Hippocampal formation (tissue), 2 donors: ENCODE measurements at places on chromosomes 12 and 14.

- DNase-seq: no peak
These were observed 14.0 kb upstream of the ANKLE2 start for GRCh38 chr12:132775502-132776229.

DNA sequence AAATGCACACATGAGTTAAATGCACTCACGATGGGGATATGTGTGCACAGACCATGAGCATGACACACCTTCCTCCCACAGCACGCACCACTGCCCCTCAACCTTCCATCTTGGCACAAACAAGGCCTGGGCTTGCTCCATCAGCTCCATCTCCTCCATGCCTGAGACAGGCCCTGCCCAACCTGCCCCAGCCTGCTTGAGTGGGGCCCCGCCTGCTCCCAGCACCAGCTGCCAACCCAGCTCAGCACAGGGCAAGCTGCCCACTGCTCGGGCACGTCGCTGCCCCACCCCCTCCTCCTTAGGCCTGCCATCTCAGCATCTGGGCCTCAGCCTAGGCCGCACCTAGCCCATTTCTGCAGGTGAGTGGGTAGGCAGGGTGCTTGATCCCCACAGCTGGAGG lies 27.6 kb upstream of the KRT78 start:
- DNase-seq: peak; percentile 18

DNA sequence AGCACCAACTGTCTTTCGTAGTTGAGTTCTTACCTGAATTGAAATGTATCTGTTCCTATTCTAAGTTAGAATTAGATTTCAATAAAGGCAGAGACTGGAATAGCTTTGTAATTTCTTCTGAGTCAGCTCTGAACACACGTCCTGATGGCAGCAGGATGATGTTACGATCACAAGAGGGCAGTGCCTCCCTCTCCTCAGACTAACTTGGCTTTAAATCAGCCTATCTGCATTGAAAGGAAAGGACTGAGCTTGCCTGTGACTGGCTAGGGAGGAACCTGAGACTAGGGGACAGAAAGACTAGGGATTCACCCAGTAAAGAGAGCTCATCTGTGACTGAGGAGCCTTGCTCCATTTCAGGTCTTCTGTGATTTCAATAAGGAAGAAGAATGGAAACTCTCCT lies 323.7 kb upstream of the OR4E1 start:
- no peak for DNase-seq

- DNase-seq: no peak
These were observed 179.7 kb upstream of the VASH1 start for GRCh38 chr14:76581592-76581991.

GRCh38 chr12:109436188-109436560 lies 40.9 kb downstream of the KCTD10 start:
- no peak for DNase-seq

GRCh38 chr14:97290065-97290464 lies 492.9 kb downstream of the VRK1 start:
- DNase-seq: no peak

- DNase-seq: no peak
These were observed 47.8 kb downstream of the HECTD1 start for GRCh38 chr14:31159682-31160296.

DNA sequence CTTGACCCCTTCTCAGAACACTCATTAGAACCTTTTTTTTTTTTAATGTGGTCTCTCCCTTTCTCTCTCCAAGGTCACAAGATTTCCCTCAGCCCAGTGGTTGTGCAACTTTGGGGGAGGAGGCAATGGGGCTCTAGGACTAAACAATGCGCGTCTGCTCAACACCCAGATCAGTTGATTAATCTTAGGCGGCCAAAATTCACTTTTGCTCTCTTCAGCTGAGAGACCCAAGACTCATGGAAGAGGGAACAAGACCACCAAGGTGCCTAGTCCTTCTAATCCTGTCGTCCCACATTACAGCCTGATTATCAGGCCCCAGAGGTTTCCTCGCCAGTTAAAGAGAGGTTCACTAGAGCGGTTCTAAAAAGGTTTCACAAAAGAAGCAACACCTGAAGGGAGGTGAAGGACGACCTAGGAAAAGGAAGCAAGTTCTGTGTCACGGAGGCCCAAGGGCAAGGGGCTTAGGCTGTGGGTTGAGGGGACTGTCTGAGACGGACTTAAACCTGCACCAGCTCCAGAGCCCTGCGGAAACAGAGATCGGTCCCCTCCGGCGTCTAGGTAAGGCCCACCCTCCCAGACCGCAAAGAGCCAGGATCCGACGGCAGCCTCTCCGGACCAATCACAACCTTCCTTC lies 824 bp upstream of the TARBP2 start:
- DNase-seq: no peak

GRCh38 chr12:92908108-92908507 lies 21.0 kb downstream of the EEA1 start:
- no peak for DNase-seq

GRCh38 chr14:102256716-102257115 lies 48.2 kb downstream of the MOK start:
- DNase-seq: no peak

DNA sequence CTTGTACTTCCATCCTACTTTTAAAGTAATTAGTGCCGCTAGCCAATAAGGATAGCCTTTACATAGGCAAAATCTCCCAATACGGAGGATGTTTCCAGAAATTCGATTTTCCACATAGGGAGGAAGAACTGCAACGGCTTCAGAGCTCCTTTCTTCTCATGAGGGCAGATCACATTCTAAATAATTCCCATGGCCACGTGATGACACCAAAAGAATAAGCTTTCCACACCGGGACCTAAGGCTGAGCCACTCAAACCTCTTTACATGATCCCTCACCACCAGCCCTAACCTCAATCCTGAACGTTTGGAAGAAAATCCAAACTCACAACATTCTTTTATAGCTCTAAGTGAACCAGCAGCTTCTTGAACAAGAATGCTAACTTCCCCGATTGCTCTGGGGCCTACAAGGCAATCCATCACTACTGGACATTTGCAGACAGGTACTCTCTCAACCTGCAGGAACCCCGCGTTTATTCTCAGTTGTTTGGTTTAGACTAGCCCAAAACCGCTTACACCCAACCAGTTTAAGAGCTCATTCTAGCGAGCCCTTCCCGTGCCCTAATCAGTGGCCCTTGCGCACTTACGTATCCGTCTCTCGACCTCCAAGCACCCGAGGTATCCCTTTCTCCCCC lies 884 bp downstream of the CAPRIN2 start:
- DNase-seq: no peak

DNA sequence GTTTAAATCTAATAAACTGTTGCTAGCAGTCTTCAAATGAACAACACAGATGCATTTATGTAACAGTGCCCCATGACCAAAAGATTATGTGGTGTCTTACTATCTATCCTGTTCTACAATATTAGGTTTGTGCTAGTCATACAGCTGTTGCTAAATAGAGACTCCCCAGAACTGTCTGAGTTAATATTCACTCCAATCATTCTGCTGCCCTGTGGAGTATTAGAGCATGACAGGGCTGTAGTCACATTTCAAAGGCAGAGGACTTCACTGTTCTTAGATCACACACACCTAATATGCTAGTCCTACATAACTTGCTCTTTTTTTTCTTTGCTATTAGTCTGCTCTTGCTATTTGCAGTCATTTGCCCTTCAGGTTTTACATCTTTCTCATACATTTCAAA lies 157.6 kb upstream of the MDGA2 start:
- DNase-seq: no peak

GRCh38 chr12:62995097-62995496 lies 60.1 kb upstream of the PPM1H start:
- DNase-seq: no peak

- DNase-seq: no peak
These were observed 70.2 kb downstream of the IRF2BPL start for GRCh38 chr14:76958020-76958979.

DNA sequence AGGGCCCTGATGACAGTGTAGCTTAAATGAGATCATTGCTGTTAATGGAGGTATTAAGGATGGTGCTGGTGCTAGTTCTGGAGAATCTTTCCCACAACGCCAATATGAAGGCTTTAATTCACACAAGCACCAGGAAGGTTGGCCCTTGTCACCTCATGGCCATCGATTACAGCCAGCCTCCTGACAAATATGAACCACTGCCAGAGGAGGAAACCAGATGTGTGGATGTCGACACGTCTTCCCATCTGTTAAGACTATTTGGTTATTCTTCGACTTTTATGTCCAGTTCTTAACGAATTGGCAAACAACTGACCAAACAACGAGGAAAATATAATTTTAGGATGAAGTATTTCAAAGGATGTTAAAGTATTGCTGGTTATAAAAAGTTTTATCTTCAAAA lies 79.5 kb downstream of the PIK3C2G start:
- no peak for DNase-seq

DNA sequence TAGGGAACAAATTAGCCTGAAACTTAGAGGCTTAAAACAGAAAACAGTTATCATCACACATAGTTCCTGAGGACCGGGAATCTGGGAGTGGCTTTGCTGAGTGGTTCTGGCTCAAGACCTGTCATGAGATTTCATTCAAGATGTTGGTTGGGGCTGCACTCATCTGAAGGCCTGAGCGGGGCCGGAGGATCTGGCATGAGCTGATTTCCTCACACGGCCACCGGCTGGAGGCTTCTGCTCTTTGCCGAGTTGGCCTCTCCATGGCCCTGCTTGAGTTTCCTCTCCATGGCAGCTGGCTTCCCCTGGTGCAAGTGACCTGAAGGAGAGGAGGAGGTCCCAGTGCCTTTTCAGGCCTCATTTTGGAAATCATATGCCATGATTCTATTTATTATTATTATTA lies 128.1 kb downstream of the PAPOLA start:
- no peak for DNase-seq

- DNase-seq: no peak
These were observed 212.3 kb downstream of the TMEM121 start for GRCh38 chr14:105738638-105739037.

- no peak for DNase-seq
These were observed 32.0 kb downstream of the RFLNA start for GRCh38 chr12:124326871-124327270.

- DNase-seq: no peak
These were observed 257.3 kb downstream of the GRIN2B start for GRCh38 chr12:13724136-13724535.

DNA sequence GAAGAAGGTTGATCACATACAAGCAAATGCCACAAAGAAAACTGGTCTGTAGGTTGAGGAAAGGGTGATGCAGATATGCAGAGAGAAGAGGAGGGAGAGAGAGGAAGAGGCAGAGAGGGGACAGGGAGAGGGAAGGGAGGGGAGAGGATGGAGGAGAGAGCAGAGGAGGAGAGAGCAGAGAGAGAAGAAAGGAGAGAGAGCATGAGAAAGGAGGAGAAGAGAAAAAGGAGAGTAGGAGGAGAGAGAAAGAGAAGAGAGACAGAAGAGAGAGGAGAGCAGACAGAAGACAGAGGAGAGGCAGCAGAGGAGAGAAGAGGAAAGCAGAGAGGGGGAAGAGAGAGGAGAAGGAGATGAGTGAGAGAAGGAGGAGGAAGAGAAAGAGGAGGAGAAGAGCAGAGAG lies 59.2 kb downstream of the STXBP6 start:
- no peak for DNase-seq

- DNase-seq: no peak
These were observed 11.1 kb downstream of the BAG5 start for GRCh38 chr14:103551338-103551762.

- no peak for DNase-seq
These were observed 44.4 kb downstream of the DDX51 start for GRCh38 chr12:132099739-132100138.

DNA sequence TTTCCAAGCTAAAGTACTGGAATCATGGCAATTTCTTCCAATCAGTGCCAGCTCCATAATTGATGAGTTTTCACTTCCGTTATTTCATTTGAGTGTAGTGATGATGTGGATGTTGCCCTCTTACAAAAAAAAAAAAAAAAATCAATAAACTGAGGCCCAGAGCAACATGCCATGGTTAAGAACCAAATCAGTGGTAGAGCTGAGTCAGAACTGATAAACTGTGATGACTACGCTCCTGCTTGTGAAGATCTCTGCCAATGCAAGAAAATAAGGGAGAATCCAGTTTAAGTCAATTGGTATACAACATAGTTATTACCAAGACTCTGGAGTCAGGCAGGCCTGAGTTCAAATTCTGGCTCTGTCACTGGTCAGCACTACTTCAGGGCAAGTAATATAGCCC lies 102.7 kb downstream of the GPR135 start:
- DNase-seq: no peak

DNA sequence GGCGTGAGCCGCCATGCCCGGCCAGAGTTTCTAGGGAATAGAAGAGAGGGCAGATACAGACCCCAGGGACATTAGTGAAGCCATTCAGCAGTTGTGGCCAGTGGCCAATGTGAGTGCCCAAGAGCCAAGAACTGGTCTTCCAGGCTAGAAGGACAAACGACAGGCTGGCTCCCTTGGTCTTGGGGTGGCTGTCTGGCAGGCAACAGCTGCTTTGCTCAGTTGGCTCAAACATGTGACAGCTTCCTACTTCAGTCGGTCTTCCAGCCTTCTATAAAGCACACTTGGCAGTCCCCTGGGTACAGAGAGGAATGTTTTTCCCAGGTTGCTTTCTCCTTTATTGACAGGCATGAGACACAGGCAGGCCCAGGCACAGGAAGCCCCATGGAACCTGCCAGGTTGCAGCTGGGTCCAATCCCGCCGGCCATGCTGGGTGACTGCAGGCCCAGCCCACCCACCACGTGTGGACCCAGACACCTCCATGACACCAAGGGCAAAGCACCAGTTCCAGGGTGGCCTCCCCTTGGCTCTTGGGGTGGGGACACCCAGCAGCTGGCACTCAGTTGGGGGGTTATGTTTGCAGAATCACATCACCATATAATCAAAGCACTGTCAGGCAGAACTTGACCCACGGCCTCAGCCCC lies 15.4 kb downstream of the CHGA start:
- no peak for DNase-seq

DNA sequence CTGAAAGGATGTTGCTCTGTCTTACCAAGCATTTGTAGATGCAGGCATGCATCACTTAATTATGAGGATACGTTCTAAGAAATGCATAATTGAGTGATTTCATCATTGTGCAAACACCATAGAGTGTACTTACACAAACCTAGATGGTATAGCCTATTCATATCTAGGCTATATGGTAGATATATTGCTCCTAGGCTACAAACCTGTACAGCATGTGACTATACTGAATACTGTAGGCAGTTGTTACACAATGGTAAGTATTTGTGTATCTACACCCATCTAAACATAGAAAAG lies 75.9 kb downstream of the IFT81 start:
- DNase-seq: no peak

GRCh38 chr12:6551496-6552139 lies 4.2 kb downstream of the IFFO1 start:
- no peak for DNase-seq

GRCh38 chr12:88958946-88959345 lies 378.7 kb upstream of the KITLG start:
- DNase-seq: no peak
